ENCODE measurements at places on chromosomes 7 and 10.

DNA sequence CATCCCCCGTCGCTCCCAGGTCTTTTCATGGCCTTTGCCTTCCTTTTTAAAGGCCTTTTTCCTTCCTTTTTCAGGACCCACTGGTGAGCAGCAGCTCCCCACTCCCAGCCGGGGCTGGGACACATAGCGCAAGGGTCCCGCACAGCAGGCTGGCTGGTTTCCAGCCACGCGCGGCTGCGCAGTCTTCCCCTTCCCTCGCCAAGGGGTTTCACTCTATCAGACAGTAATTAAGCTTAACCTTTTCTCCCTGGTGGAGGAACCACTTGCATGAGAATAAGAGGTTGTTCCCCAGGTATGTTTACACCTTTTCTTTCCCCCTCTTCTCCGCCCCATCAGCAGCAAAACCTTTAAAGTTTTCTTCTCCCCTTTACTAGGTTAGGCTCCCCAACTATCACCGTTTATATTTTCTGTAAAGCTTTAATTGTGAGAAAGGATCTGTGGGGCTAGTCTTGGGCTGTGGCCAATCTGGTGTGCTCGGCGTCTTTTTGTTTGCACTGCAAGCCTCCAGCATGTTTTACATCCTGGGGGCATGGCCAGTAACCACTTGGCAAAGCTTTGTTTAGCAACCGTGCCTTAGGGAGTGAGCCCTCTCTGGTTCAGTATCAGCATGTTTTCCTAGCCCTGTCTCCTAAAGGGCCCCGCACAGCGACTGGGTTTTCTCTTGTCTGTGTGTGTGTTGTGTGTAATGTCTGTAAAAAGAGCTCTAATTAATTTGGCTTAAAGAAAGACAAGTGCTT is 219.6 kb downstream of the PHF14 start:
- DNase-seq = no peak

- no peak for DNase-seq
Observed at GRCh38 chr10:125265579-125265955, 105.2 kb upstream of the CTBP2 start.

GRCh38 chr7:157402388-157402703 is 65.5 kb downstream of the DNAJB6 start:
- no peak for DNase-seq

- DNase-seq = peak; percentile 75
Observed at GRCh38 chr10:71627956-71628355, 91.6 kb downstream of the C10orf105 start.

DNA sequence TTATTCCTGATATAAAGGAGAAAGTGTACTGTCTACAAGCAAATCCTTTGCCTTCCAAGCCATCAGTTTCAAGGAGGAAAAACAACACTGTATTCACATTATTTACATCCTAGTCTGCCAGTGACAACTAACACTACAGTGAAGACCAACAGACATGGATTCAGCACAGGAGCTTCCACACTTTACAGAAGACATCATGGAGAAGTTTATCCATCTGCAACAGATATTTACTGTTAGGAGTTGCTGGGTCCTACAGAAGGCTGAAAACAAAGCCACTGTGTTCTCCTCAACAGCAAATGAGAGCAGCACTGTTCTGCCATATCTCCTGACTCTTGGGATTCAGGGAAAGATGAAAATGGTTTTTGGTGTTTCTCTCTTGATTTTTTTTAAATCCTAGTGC is 31.9 kb downstream of the NAPEPLD start:
- DNase-seq = no peak

DNA sequence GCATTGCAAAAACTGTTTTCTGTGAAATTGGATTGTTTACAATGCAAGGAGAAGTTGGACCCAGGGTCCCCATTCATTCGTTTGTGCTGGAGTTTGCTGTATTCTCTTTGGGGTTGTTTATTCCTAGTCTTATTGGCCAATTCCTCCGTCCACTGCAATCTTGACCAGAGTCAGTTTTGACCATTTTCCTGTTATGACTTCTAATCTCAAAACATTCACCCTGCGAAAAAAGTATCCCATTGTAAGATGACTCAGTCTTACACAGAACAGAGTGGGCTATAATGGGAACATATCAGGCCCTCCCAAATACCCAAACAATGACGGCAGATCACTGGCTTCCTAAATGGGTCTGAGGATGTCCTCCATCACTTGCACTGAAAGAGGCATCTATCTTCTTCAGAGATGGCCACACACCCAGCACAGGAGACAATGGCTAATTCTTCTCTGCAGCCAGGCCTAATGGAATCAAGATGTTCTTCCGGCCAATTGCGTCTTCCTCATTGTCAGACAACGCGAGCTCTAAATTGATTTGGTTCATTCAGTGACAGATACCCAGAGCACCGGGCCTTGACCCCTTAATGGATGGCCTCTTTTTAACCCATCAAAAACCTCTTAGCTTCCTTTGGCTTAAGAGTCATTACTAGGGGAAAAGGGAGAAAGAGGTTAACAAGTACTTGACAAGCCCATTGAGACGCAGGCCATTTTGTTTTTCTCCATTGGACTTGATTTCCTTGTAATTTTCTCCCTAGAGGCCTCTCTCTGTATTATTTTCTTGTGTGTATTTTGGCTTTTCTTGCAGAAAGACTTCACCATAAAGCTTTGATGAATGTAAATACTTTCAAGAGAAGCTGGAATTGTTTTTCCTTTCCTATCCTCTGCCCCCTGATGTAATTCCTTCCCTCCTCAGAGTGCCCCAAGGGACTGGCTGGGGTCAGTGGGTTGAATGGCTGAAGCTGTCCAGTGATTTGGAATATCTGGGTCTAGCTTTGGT is 129.6 kb downstream of the PRPF18 start:
- no peak for DNase-seq

- peak; percentile 64 for DNase-seq
Observed at GRCh38 chr7:150756858-150757257, 19.6 kb downstream of the GIMAP5 start.

DNA sequence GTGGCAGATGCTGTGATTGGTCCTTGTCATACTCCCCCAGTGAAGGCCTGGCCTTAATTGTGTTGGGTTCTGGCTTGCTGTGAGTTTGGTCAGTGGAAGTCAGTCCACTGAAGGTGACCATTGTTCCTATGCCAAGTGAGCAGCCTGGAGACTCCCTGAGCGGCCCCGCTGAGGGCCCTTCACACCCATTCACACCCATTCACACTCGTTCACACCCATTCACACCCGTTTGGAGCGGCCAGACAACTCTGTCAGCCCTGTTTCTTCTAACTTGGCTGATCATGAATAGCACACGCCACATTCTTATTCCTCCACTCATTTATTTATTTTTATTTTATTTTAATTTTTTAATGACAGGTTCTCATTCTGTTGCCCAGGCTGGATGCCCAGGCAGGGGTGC is 61.5 kb downstream of the C10orf120 start:
- DNase-seq = no peak

- DNase-seq = no peak
Observed at GRCh38 chr10:102408131-102408727, 10.4 kb downstream of the PSD start.

DNA sequence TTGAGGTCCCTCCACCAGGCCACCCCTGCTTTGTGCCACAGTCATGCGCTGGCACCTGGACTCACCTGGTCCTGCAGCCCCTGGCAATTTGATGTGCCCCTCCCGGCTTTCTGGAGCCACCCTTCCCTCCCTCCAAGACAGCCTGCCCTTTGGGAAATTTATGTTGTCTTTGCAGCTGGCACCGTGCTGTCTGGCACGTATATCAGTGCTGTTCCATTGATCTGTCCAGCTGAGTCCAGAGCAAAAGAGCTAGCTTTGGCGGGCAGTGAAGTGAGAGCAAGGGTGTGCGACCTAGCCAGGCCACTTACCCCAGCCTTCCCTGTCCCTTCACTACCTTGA is 5.7 kb downstream of the RARRES2 start:
- no peak for DNase-seq

GRCh38 chr7:67858931-67859330 is 862.3 kb downstream of the TYW1 start:
- no peak for DNase-seq

- DNase-seq = no peak
Observed at GRCh38 chr7:106770191-106770590, 94.9 kb upstream of the PIK3CG start.

GRCh38 chr7:132557489-132558044 is 18.7 kb downstream of the PLXNA4 start:
- peak; percentile 62 for DNase-seq

- DNase-seq = peak; percentile 10
Observed at GRCh38 chr10:69885379-69886013, 83.8 kb downstream of the COL13A1 start.

- DNase-seq = no peak
Observed at GRCh38 chr7:46838463-46838862, 743.4 kb downstream of the TNS3 start.

GRCh38 chr10:117616179-117616578 is 73.6 kb downstream of the EMX2 start:
- DNase-seq = no peak

DNA sequence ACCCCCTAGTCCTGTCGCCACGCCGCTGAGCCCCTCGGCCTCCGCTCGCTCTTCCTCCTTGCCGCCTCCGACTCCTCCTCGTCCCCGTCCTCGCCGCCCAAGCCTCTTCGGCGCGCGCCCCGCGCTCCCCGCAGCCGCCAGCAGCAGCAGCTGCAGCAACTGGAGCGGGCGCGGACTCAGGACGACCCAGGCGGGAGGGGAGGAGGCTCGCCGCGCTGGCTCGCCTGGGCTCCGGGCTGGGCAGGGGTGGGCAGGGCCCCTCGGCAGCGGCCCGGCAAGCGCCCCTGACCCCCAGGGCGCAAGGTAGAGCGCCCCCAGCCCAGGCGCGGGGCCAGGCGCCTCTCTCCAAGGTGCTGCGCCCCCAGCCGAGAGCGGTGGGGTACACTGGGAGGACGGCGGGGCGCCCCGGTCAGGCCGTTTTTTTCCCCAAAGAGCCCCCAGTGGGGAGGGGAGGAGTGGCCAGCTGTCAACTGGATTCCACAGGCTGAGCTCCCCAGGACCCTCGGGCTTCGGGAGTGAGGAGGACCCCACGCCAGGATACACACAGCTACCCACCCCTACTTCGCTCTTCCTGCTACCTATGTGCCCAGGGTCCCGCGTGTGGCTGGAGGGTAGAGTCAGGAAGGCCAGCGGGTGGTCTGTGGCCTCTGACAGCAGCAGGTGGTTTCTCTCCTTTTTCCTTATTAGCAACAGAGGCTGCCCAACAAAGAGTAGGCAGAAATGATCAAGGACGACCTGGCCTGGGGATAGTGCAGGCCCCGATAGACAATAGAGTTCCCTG is 903 bp upstream of the KCNMA1 start:
- no peak for DNase-seq

DNA sequence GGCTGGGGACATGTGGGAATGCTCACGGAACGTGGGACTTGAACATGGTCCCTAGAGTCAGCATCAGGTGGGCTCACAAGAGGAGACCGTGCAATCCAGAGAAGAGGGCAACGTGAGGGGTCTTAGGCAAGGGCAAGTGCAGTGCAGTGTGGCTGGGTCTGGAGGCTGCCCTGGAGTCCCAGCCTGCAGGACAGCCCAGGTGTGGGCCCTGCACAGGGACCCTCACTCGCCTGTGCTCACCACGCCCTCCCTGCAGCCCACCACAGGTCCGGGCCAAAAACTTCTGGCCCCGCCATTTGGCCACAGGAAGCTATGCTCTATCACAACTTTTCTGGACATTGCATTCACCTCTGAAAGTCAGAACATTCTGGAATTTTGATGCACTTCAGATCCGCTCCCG is 133.5 kb downstream of the PAXIP1 start:
- no peak for DNase-seq
